Stomach (tissue), 19 donors: ENCODE measurements at places on chromosomes 12 and 14. TPM values are rescaled to one million over a fixed set of nuclear protein-coding genes. Genes with fewer than 3 reads are reported as not detected.

DNA sequence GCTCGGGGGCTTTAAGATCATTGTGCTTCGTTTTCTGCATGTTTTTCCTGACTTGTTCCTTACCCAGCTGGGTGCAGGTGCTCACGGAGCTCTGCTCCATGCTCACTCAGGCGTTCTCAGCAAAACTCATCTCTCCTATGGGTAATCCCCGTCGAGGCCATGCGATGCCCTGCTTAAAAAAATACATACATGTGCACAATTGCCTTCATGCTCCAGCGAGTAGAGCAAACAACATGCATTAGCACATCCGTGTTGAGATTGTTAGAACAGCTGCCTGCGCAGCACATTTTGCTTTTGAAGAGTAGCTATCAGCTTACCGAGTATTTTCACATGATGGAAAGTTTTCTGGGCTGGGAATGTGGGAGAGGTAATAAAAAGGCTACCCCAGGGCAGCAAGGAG is 16.2 kb downstream of the AACS start:
- H3K4me1 ChIP-seq = no peaks in the 10 kb centered on the region
- H3K27ac ChIP-seq = no peak overlapping the region
- DNase-seq = peak; percentile 66
- no peak overlapping the region for H3K4me3 ChIP-seq

- no peaks in the 10 kb centered on the region for H3K36me3 ChIP-seq
- no peaks in the 10 kb centered on the region for H3K27me3 ChIP-seq
- H3K4me1 ChIP-seq = no peaks in the 10 kb centered on the region
- no peak overlapping the region for H3K4me3 ChIP-seq
- DNase-seq = no peak
Observed at GRCh38 chr12:113798552-113798951, 167.6 kb downstream of the RBM19 start.

- peak overlapping the region; percentile 36 for H3K27ac ChIP-seq
- no peak for DNase-seq
- no peaks in the 10 kb centered on the region for H3K27me3 ChIP-seq
Observed at GRCh38 chr12:79451365-79451764, 239.4 kb downstream of the PAWR start.

DNA sequence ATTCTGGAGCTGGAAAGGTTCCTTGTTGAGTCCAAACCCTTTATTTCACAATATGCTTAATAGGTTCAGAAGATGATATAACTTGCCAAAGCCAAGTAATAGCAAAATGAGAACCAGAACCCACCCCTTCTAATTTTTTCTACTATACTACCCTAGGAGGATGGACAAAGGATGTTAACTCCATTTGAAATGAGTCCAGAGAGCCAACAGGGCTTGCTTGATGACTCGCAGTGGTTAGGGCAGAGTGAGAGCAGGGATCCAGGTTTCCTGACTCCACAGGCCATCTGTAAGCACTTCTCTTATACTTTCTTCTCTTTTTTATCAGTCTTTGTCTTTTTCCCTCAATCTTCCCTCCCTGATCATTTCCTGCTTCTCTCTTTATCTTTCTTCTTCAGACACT is 668.1 kb downstream of the MED13L start:
- DNase-seq = no peak
- peaks cover 10% of the 10 kb centered on the region for H3K4me1 ChIP-seq
- no peaks in the 10 kb centered on the region for H3K36me3 ChIP-seq
- H3K27ac ChIP-seq = no peak overlapping the region
- H3K27me3 ChIP-seq = no peaks in the 10 kb centered on the region

DNA sequence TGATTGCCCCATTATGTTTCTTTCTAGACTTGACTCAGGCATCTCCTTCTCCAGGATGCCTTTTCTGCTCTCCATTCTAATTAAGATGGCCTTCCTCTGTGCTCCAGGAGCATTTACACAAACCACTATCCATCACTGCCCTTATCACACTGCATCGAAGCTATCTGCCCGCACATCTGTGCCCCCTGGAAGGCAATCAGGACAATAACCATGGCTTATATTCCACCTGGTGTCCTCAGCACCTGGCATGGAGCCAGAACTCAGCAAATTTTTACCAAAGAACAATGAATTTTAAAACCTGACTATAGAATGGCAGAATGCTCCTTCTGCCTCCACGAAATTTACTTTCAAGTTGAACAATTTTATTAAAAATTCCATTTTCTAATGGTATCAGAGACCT is 465.8 kb downstream of the APAF1 start:
- H3K27me3 ChIP-seq = no peaks in the 10 kb centered on the region
- DNase-seq = no peak
- no peaks in the 10 kb centered on the region for H3K36me3 ChIP-seq
- H3K27ac ChIP-seq = no peak overlapping the region
- no peak overlapping the region for H3K4me3 ChIP-seq

DNA sequence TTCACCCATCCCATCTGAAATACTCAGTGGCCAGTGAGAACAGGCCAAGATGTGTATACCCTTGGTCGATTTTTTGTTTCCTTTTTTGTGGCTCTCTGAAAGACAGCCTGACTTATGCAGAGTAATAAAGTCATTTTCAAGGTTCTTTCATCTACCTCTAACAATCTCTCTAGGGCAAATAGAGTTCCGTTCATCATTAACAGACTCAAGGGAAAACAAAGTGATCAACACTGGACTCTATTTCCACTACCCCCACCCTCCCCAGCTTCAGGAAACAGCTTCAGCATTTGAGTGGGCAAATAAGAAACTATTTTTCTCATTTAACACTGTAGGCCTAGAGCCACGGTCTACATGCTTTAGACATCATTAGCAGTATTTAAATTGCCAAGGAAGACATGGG is 15.9 kb downstream of the PRKAB1 start:
- H3K4me3 ChIP-seq = no peak overlapping the region
- H3K4me1 ChIP-seq = peaks cover 21% of the 10 kb centered on the region
- peak; percentile 80 for DNase-seq
- no peaks in the 10 kb centered on the region for H3K27me3 ChIP-seq
- H3K27ac ChIP-seq = peak overlapping the region; percentile 63
- peaks cover 34% of the 10 kb centered on the region for H3K36me3 ChIP-seq

DNA sequence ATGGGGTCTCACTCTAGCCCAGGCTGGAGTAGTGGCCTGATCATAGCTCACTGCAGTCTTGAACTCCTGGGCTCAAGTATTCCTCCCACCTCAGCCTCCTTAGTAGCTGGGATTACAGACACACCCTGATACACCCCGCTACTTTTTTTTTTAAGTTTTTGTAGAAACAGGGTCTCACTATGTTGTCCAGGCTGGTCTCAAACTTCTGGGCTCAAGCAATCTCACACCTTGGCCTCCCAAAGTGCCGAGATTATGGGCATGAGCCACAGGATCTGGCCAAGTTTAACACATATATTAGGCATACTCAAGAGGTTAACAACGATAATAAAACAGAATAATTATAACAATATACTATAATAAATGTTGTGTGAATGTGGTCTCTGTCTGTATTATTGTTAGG is 25.8 kb downstream of the PPTC7 start:
- peak overlapping the region; percentile 1 for H3K27ac ChIP-seq
- DNase-seq = no peak
- H3K4me1 ChIP-seq = peaks cover 18% of the 10 kb centered on the region
- no peaks in the 10 kb centered on the region for H3K27me3 ChIP-seq
- no peaks in the 10 kb centered on the region for H3K36me3 ChIP-seq

- no peak overlapping the region for H3K4me3 ChIP-seq
- H3K4me1 ChIP-seq = no peaks in the 10 kb centered on the region
- H3K27me3 ChIP-seq = no peaks in the 10 kb centered on the region
- H3K36me3 ChIP-seq = no peaks in the 10 kb centered on the region
- no peak overlapping the region for H3K27ac ChIP-seq
Observed at GRCh38 chr12:58639318-58639934, 280.9 kb downstream of the LRIG3 start.

DNA sequence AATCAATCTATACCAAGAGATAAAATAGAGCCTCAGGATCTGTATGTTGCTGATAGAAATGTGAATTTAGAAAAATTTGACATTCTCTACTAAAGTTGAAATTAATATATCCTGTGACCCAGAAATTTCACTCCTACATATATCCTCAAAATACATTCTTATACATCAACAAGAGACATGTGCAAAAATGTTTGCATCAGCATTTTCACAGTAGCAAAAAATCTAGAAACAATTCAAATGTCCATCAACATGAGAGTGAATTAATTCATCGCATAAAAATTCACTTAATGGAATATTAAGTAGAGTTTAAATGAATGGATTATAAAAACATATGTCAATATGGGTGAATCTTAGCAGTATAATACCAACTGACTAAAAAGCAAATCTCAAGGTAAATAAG is 80.8 kb downstream of the GPR65 start:
- H3K4me3 ChIP-seq = no peak overlapping the region
- no peaks in the 10 kb centered on the region for H3K36me3 ChIP-seq

DNA sequence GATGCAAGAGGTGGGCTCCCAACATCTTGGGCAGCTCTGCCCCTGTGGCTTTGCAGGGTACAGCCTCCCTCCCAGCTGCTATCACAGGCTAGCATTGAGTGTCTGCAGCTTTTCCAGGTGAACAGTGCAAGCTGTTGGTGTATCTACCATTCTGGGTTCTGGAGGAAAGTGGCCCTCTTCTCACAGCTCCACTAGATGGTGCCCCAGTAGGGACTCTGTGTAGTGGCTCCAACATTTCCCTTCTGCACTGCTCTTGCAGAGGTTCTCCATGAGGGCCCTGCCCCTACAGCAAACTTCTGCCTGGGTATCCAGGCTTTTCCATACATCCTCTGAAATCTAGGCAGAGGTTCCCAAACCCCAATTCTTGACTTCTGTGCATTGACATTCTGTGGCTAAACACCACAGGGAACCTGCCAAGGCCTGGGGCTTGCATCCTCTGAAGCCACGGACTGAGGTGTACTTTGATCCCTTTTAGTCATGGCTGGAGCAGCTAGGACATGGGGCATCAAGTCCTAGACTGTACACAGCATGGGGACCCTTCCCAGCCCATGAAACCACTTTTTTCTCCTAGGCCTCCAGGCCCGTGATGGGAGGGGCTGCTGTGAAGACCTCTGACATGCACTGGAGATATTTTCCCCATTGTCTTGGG is 24.0 kb upstream of the SLC38A1 start:
- no peaks in the 10 kb centered on the region for H3K4me1 ChIP-seq
- H3K36me3 ChIP-seq = no peaks in the 10 kb centered on the region
- no peak overlapping the region for H3K4me3 ChIP-seq
- H3K27ac ChIP-seq = no peak overlapping the region
- DNase-seq = no peak

GRCh38 chr14:86091811-86092210 is 561.9 kb downstream of the FLRT2 start:
- H3K27me3 ChIP-seq = no peaks in the 10 kb centered on the region
- H3K4me1 ChIP-seq = no peaks in the 10 kb centered on the region
- no peak for DNase-seq

DNA sequence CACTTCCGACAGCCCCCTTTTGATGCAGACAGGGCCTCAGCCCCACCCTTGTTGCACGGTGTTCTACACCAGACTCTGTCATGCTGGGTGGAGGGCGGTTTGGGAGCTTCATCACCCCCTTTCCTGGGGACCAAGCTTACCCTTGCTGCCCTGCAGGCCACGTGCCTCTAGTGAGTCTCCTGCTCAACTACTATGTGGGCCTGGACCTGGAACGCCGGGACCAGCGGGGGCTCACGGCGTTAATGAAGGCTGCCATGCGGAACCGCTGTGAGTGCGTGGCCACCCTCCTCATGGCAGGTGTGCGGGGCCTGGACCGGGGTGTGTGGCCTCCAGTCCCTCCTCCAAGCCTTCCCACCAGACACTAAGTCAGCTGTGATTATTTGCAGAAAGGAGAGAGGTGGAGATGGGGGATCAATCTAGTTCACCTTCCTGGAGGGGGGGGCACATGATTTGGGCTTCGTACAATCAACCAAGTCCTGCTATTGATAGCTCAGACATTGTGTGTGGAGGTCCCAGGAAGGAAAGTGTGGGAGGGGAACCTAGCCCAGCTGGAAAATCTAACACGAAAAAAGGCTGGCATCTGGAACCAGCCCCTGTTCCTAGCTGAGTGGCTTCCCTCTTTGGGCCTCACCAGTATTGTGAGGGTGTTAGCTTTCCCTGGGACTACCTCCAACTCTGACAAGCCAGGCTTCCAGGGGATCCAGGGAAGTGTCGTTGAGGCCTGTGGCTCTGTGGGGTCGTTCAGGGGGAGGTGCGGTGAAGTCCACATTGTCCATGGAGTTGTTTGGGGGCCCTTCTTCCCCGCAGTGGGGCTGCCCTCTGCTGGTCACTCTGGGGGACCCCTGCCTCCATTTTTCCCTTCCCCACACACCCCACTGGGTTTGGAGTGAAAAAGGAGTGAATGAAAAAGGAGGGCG is 1.6 kb downstream of the ANKRD33 start:
- H3K4me3 ChIP-seq = no peak overlapping the region
- H3K4me1 ChIP-seq = no peaks in the 10 kb centered on the region
- H3K36me3 ChIP-seq = no peaks in the 10 kb centered on the region
- no peak for DNase-seq
- no peaks in the 10 kb centered on the region for H3K27me3 ChIP-seq

- H3K36me3 ChIP-seq = no peaks in the 10 kb centered on the region
- no peaks in the 10 kb centered on the region for H3K27me3 ChIP-seq
- H3K4me3 ChIP-seq = no peak overlapping the region
Observed at GRCh38 chr12:15154103-15154502, 67.1 kb downstream of the RERG start.

- no peak for DNase-seq
- H3K27ac ChIP-seq = no peak overlapping the region
- peaks cover 17% of the 10 kb centered on the region for H3K36me3 ChIP-seq
- H3K4me1 ChIP-seq = no peaks in the 10 kb centered on the region
- no peaks in the 10 kb centered on the region for H3K27me3 ChIP-seq
Observed at GRCh38 chr12:1750300-1750699, 59.4 kb downstream of the ADIPOR2 start.

DNA sequence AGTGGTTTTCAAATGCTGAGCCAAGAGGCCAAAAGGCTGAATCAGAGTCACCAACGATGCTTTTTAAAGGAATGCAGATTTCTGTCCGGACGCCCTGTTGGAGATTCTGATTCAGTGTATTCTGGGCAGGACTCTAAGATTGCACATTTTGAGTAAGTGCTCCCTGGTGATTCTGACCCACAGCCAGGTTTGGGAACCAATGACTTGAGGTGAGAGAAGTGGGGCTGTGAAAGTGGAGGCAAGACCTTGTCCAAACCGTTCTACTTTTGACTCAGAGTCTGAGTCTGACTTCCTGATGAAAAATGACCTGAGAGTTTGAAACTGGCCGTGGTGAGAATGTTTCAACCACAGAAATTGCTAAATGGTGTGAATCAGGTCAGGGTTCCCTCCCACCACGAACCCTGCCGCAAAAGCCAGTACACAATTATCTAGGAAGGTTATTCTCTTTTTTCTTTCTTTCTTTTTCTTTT is 90.2 kb downstream of the NTN4 start:
- H3K27me3 ChIP-seq = no peaks in the 10 kb centered on the region
- H3K36me3 ChIP-seq = no peaks in the 10 kb centered on the region
- no peak overlapping the region for H3K27ac ChIP-seq
- H3K4me1 ChIP-seq = no peaks in the 10 kb centered on the region
- DNase-seq = no peak
- no peak overlapping the region for H3K4me3 ChIP-seq

Gene IRF9
- total RNA-seq = 27.7 TPM

Gene FOS
- 134 TPM for total RNA-seq

Gene PTMS
- 84.8 TPM for total RNA-seq

Gene SERPINA9
- total RNA-seq = not detected

Gene AGAP2
- total RNA-seq = 0.89 TPM

Gene MIP
- not detected for total RNA-seq

Gene FAM186B
- 7.0 TPM for total RNA-seq

Gene TNS2
- 130 TPM for total RNA-seq

Gene TXNRD1
- 208 TPM for total RNA-seq

Gene TDRD9
- not detected for total RNA-seq

Gene STYK1
- total RNA-seq = 20.1 TPM

Gene PLEKHG7
- total RNA-seq = not detected

Gene PUS7L
- total RNA-seq = 3.6 TPM

Gene SCARB1
- total RNA-seq = 14.6 TPM
